ENCODE measurements at places on chromosomes 16 and 17.

DNA sequence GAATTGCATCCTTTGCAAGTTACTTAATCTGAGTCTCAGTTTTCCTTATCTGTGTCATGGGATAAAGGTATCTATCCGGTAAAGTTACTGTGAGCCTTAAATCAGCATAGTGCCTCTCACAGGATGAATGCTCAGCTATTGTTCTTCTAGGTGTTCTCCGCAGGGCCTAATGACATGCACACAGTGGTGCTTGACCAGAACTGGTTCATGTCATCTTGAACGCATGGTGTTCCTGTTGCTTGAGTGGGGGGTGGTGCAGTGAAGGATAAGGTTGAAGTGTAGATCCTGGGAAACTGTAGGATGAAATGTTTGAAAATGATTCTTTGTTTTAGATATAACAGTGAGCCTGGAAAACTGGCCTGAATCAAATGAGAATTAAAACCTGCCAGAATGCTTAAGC is 4.0 kb downstream of the KRT40 start:
- DNase-seq = no peak

DNA sequence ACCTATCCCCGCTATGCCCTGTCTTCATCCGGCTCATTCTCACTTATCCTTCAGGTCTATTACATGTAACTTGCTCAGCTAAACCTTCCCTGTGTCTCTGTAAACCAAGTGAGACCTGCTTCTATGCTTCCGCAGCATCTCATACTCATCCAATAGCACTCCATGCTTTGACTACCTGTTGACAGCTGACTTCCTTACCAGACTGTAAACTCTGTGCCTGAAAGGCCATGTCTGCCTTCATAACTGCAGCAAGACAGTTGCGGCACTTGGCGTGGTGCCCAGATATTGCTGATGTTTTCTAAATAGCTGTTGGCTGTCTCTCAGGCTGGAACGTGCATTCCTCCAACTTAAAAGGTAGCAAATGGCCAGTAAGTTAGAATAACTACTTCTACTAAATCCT is 1.8 kb upstream of the OR1E1 start:
- no peak for DNase-seq

DNA sequence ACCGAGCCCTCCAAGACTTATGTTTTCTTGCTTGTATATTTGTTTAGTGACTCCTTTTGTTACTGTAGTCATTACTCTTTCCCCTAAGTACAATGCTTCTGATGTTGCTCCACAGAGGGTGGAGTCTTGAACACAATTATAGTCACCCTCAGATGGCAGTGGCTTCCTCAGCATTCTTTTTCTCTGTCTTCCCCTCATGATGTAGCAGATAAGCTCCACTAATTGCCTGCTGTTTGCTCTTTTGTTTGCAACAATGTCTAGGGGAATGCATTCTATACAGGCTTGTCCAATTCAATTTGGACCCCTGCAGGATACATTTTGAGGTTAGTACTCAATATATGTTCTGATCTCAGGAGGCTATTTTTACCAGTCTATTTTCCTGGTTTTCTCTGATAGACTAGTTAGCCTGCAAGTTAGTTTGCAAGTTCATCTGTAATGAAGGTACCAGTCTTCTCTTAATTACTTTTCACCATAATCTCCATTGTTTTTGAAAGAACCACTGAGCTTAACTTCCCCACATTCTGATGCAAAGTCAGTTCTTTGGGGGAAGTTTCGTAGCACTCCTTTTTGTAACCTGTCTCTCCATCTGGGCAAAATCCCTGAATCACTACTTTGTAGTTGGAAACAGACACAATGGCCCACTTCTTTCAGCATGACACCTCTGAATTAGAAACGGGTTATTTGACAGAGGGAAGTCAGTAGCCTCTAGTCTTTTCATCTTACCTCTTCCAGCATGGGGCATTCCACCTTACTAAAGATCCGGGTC is 1509.2 kb downstream of the CDH11 start:
- DNase-seq = no peak

GRCh38 chr16:63581570-63581969 is 1540.3 kb downstream of the CDH11 start:
- no peak for DNase-seq

DNA sequence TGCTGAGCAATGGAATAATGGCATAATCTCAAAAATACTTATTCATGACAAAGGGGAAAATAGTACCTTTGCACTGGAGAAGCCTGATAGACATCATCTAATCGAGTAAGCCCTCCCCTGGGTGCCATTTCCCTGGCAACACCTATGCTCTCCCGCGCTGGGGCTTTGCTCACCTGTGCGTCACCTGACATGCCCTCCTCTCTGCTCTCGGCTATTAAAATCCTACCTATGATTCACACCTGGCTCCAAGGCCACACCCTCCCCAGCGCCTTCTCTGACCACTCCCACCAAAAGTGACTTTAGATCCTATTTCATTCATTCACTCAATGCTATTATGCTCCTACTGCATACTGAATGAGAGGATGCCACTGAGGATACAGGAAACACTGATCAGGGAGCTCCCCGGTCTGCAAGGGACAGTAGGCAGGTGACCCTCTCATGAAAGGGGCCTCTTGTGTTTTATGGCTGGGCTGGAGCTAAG is 83.9 kb downstream of the NT5M start:
- peak; percentile 92 for DNase-seq

GRCh38 chr17:9435165-9435564 is 140.5 kb downstream of the STX8 start:
- DNase-seq = no peak

GRCh38 chr16:89246903-89247733 is 29.6 kb downstream of the ZNF778 start:
- peak; percentile 50 for DNase-seq

GRCh38 chr17:55274355-55275255 is 9.8 kb downstream of the HLF start:
- no peak for DNase-seq

GRCh38 chr17:81443269-81443668 is 48.0 kb downstream of the BAHCC1 start:
- DNase-seq = no peak

DNA sequence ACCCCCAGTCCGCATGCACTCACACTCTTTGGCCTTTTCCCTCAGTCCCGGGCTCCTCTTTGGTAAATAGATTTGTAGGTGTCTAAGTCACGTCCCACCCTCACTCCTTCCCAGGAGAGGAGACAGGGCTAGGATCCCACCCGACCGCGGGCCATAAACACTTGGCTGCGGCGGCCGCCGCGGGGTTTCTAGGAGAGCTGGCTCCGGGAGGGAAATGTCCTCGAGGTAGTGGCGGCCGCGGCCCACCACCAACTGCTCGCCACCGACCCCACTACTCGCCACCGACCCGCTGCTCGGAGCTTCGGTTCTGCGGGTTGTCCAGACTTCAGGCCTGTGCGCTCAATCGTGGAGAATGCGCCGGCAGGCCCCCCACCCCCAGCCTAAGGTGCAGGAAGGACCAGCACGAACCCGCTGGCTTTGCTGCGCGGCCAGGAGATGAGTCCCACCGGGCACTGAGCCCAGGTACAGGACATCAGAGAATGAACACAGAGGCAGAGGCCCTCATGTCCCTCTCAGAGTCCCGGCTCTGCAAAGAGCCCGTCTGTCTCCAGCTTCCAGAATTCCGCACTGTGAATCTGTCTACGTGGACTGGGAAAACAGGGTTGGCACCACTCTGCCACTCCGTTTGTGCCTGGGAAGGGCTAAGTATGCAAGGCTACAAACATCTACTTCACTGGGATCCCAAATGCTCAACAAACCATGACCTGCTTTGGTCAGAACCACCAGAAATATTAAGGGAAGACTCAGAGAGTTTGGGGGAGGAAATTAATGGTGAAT is 2.5 kb downstream of the PRAC2 start:
- DNase-seq = no peak

- DNase-seq = no peak
These were observed 2.4 kb downstream of the CCL2 start for GRCh38 chr17:34257299-34257985.

DNA sequence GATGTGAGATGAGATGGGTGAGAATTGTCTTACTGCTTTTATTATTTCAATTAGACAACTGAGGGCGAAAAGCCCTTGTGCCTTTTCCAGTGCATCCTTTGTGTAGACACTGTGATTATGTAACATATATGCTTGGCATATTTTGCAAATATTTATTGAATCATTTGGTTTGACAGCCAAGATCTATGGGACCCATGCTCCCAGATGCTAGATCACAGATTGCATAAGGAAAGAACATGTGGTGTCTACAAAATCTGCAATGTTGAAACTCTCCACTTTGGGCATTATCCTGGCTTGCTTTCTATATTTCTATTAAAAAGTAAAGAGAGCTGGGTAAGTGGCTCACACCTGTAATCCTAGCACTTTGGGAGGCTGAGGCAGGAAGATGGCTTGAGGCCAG is 4.8 kb upstream of the COG1 start:
- DNase-seq = no peak

DNA sequence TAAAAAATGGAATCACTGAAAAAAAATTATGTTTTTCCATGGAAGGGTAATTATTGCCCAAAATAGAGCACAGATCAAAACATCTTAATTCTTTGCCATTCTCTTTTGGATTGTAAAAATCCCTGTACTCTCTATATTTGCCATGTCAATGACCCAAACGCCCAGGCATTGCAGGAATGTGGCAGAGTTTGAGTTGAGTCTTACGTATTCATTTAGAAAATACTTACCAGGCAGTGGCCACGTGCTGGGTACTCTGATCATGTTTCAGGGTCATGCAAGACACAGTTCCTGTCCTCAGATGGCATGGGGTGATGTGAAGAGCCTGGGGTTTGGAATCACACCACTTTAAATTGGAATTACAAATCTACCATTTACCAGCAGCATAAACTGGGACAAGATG is 267.7 kb downstream of the ABCC12 start:
- no peak for DNase-seq
